ENCODE measurements at places on chromosomes 3 and 15.

- DNase-seq, result no peak
Measured at GRCh38 chr15:93250209-93250608, 161.2 kb upstream of the RGMA start.

GRCh38 chr3:167054926-167055325, 325.2 kb downstream of the ZBBX start:
- DNase-seq, result no peak

- no peak for DNase-seq
Measured at GRCh38 chr3:11289864-11290263, 17.7 kb downstream of the ATG7 start.

DNA sequence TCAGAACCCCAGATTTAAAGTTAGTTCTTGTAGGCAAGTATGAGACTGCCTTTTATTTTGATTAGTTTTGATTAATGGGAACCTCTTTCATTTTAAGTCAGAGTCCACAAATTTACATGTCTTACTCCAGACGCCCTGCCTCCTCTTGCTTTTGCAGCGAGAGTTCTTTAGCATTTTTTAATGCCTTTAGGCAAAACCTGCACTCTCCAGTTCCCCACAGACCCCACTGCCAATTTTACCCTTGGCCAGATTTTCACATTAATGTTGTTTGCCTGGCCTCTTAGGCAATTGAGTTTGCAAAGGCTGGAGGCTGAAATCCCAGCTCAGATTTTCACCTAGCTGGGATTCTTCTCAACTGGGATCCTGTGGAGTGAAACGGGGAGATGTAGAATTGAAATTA, 85.8 kb downstream of the GAP43 start:
- DNase-seq, result no peak

DNA sequence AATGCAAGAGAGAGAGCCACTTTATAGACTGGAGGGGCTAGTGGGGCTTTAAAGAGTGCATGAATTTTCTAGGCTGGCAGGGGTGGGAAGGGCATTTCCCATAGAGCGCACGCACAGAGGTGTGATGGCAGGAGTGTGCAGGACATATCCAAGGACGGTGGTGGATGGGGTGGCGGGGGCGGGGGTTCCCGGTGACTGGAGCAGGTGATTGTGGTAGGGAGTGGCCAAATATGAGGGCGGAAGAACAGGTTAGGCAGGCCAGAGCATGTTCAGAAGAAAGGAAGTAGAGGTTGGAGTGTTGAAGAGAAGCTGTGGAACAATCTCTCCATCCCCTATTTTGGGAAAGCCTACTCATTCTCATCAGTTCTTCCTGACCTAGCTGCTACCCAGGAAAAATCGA, 18.1 kb downstream of the FAM81A start:
- DNase-seq, result no peak

DNA sequence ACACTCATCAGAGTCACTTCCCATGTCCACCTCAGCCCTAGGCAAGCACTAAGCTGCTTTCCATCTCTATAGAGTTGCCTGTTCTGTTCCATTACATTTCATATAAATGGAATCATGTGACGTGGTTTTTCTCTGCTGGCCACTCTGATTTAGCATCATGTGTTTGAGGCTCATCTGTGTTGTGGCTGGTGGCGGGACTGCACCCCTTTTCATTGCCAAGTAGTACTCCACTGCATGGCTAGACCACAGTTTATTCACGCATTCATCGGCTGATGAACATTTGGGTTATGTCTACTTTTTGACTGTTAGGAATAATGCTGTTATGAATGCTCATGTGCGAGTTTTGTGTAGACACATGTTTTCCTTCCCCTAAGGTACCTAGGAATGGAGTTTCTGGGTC, 114.9 kb downstream of the TMEM266 start:
- DNase-seq, result no peak

- no peak for DNase-seq
Measured at GRCh38 chr3:154588831-154589230, 158.8 kb upstream of the GPR149 start.

- DNase-seq, result no peak
Measured at GRCh38 chr3:72591522-72592421, 256.5 kb downstream of the SHQ1 start.

DNA sequence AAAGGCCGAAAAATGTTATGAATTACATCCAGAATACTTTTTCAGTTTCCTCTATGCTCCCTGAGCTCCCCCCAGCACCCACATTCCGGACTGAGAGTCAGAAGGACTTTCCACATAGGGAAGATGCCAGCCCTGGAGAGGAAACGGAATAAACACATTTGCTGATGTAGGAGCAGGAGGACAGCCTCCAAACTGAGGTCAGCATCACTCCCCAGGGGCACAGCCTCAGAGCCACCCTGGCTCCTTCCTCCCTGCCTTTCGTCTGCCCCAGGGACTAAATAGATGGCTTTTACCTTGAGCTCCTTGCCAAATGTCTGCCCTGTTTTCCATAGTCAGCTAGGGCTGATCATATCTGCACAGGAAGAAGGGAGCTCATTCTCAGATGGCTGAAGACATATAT, 22.6 kb upstream of the SLCO2A1 start:
- DNase-seq, result no peak

- DNase-seq, result no peak
Measured at GRCh38 chr15:33069161-33069560, 125.4 kb downstream of the FMN1 start.

GRCh38 chr3:54573858-54574257, 354.0 kb downstream of the LRTM1 start:
- DNase-seq, result no peak

- DNase-seq, result no peak
Measured at GRCh38 chr3:57064001-57064400, 3.5 kb downstream of the SPATA12 start.

- no peak for DNase-seq
Measured at GRCh38 chr3:167184511-167184910, 195.6 kb downstream of the ZBBX start.

DNA sequence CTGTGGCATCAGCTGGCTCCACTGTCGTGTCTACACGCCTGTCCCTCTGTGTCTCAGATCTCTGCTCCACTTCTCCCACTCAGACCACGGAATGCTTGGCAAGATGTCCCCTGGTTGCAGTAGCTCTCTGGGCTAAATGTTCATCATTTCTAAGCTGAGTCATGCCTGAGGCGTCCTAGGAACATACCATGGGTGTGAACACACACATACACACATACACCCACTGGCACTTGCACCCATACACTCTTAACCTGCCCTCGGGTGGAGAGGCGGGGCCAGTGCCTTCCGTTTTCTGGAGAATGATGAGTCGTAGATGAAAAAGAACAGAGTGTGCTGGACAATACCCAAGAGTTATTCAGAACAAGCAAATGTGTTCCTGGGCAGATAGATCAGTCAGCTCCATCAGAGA, 72.4 kb downstream of the SENP2 start:
- no peak for DNase-seq

GRCh38 chr3:32998631-32999451, 47.4 kb downstream of the CCR4 start:
- DNase-seq, result no peak
